Activated CD4-positive, alpha-beta T cell treated with anti-CD3 and anti-CD28 coated beads, Interleukin-2, amount 50 U/mL, for 4 hours (primary cell): ENCODE measurements at places on chromosomes 5 and 9.
A peak's percentile ranks its signal among the peaks of the same experiment; 100 is the strongest.

DNA sequence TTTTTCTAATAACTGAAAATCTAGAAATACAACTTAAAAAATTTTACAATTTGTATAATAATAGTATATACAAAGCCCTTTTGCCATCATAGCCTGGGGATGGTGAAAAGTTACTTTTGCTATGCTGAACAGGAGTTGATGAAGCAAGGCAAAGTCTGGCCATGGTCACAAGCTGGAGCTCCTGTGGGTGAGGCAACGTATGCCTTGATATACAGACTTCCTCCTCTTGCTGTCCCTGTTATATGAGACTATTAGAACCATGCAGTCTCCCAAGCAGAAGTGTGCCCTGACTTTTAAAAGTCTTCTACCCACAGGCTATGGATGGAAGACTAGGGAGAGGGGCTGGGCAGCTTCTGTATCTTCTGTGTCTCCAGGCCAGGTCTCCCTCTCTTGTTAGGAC lies 15.7 kb downstream of the FAM151B start:
- DNase-seq: no peak

GRCh38 chr5:177354256-177354655 lies 2.8 kb upstream of the LMAN2 start:
- no peak for DNase-seq

GRCh38 chr9:75889577-75889976 lies 896 bp upstream of the PCSK5 start:
- DNase-seq: no peak

DNA sequence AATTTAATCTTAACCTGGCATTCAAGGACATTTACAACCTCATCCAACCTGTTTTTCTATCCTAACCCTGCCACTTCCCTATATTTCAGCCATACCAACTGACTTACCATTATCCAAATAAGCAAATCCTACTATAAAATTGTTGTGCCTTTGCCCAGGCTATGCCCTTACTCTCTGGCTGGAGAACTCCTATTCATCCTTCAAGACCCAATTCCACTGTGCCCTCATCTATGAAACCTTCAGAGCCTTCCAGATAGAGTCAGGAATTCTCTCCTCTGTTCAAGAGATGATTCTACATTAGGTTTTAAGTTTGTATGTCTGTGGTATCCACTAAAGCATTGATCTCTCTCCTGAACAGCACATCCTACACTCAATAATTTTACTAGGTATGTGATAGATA lies 46.3 kb upstream of the MSX2 start:
- no peak for DNase-seq

GRCh38 chr5:134568761-134569695 lies 43.6 kb downstream of the JADE2 start:
- DNase-seq: no peak

- DNase-seq: no peak
Observed at GRCh38 chr9:122197882-122198281, 30.9 kb downstream of the LHX6 start.

- no peak for DNase-seq
Observed at GRCh38 chr9:132773764-132774339, 103.6 kb downstream of the GTF3C4 start.

DNA sequence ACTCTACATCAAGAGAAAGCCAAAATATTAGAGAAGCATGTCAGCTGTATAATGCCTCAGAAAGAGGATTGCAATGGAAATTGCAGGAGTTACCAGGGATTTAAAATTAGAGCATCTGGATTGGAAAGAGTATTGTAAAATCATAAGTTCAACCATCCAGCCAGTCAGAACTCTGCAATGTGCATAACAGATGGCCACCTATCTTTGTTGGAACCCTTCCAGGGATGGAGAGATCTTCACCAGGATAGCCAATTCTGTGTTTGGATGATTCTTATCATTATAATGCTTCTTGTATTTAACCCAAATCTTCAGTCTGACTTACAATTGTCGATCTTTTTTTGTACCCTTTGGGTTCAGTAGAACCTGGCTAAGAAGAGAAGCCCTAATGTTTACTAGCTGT lies 164.4 kb downstream of the TLR4 start:
- no peak for DNase-seq

GRCh38 chr5:38650946-38651345 lies 94.5 kb upstream of the LIFR start:
- no peak for DNase-seq

DNA sequence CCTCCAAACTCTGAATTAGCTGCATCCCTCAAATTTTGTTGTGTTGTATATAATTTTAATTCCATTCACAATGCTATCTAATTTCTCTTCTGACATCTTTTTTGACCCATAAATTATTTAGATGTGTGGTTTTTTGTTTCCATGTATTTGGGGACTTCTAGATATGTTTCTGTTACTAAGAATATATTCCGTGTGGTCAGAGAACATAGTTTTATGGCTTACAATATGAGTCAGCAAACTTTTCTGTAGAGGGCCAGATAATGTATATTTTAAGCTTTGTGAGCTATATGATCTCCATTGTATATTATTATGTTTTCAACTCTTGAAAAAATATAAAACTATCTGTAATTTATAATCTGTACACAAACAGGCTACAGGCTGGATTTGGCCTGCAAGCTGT lies 33.4 kb downstream of the MVB12B start:
- DNase-seq: no peak

DNA sequence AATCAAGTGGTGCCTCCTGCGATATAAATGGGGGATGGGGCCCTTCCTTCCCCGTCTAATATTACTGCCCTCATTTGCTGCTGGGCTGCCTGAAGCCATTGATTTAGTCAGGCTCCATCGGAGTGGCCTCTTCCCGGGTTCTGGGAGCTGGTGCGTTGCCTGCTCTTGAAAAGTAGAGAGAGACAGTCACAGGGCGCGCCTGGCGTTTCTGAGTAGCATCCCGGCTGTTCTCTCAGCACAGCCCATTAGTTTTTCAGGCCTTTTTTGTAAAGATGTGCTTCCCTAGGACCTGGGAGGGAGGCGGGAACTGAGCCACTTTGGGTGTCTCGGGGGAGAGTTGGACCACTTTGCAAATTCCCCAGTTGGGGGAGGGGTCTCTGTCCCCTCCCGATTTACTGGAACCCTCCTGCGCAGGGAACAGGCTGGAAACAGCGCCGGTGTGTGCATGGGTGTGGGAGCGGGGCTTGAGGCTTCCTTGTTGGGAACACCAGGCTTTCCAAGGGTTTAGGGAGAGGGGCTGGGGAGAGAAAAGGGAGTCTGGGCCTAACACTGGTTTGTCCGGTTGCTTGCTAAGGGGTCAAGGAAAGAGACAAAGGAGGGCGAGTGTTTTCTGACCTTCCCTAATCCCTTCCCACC lies 4.7 kb downstream of the PRDM6 start:
- no peak for DNase-seq

- DNase-seq: no peak
Observed at GRCh38 chr9:70255486-70255885, 3.3 kb upstream of the SMC5 start.

GRCh38 chr9:93682155-93682968 lies 106.0 kb downstream of the PHF2 start:
- DNase-seq: peak; percentile 49

GRCh38 chr5:10875201-10875768 lies 114.3 kb upstream of the DAP start:
- DNase-seq: no peak

DNA sequence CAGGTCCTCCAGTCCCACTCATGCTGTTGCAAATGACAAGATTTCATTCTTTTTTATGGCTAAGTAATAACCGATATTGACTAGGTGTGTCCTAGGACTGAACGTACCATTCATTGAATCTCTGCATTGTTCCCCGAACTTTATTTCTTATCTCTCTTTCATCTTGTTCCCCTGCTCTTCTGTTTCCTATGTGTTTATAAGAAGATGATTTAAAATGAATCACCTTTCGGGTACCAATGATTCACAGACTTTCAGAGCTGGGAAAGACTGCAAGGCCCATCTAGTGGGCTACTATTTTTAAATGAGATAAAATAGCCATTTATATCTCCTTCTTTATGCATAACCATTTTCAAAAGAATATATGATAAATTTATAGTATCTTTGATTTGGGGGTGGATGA lies 133.0 kb downstream of the CDH18 start:
- DNase-seq: no peak

DNA sequence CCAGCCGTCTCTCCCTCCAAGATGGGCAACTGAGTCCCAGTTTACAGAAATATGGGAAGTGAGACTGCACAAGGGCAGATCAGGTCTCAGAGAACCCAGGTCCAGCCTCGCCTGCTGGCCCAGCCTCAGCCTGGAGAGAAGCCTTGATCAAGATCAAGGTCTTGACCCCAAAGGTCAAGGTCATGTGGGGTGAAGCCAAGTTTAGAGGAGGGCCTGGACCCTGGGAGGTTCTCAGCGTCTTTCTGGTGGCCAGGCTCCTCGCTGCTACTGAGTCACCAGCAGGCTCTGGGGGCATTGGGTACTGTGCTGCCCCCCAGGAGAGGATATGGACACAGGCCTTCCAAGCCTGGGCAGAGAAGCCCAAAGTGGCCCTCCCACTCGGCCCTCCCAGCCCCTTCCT lies 8.8 kb downstream of the IPPK start:
- DNase-seq: no peak

DNA sequence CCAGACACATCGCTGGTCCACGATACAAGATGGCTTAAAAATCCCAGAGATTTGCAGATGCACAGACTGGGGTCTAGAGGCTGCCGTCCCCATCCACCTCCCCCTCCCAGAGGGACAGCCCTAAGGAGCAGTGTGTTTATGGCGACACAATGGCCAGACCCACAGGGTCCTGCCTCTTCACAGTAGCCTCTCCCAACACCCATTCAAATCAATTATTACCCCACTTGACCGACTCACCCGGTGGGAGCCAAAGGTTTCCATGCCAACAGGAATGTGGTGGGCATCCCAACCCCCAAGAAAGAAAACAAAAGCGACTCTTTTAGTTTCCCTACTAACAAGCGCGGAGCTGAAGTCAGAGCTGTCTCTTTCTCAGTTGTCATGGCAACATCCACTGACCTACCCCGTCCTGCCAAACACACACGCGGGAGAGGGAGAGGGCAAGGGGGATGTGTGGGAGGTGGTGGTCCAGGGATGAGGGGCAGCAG lies 209.0 kb downstream of the TTLL11 start:
- no peak for DNase-seq

- no peak for DNase-seq
Observed at GRCh38 chr9:110175275-110175968, 32.5 kb downstream of the C9orf152 start.

GRCh38 chr9:135220601-135221575 lies 133.4 kb downstream of the OLFM1 start:
- DNase-seq: no peak

DNA sequence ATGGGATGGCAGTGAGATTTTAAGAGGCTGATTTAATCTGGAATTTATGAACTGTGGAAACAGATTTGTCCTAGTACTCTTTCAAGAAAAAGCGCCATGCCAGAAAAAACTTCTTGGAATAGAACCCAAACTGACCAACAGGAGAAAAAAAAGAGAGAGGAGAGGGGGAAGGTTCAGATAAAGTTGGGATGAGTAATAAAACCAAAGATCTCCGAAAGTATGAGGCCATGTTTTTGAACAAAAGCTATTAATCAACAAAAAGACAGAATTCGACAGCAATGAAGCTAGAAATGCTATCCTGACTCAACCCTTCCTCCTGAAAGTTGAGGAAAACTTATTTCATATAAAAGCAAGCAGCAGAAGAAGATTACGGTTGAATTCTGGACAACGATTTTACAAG lies 135.5 kb downstream of the CEMIP2 start:
- no peak for DNase-seq

GRCh38 chr5:147711019-147711418 lies 71.5 kb downstream of the JAKMIP2 start:
- DNase-seq: no peak

GRCh38 chr5:139646111-139646510 lies 2.0 kb upstream of the CXXC5 start:
- DNase-seq: no peak

DNA sequence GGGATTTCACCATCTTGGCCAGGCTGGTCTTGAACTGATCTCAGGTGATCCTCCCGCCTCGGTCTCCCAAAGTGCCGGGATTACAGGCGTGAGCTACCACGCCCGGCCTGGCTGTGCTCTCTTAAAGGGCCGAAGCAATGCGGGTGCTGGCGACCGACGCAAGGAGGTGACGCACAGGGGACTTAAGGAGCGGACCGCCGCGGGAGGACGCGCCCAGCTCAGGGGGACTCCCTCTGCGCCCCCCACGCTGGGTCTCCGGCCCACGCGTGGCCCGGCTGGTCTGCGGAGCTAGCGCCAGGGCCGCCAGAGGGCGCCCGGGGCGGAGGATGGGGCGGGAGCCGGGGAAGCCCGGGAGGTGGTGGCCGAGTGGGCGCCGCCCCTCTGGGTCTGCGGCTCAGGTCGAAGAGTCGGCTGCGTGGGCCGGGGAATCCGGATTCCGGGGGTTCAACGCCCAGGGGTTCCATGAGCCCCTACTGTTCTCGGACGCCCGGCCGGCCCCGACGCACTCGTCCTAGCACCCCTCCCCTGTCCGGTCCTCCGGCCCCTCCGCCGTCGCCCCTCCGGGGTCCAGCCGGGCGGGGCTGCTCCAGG lies 502 bp upstream of the CERCAM start:
- DNase-seq: peak; percentile 50

- DNase-seq: no peak
Observed at GRCh38 chr5:168132241-168132641, 159.2 kb upstream of the WWC1 start.

- DNase-seq: no peak
Observed at GRCh38 chr9:650362-650761, 191.1 kb upstream of the DMRT1 start.

DNA sequence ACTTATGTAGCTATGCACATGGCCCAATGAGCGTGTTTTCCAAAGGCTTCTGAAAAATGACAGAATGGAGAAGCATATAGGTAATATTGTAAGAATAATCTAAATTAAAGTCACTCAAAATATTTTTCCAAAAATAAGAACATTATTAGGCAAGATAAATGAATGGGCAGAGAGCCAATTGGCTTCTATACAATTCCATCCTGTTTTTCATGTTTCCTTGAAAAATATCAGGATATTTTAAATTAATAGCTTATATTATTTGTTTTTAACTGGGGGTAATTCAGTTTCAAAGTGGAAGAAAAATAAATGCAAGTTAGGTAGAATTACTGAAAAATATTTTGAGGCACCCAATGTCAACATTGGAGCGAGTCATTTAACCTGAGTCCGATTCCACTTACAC lies 183.5 kb downstream of the PLK2 start:
- no peak for DNase-seq

DNA sequence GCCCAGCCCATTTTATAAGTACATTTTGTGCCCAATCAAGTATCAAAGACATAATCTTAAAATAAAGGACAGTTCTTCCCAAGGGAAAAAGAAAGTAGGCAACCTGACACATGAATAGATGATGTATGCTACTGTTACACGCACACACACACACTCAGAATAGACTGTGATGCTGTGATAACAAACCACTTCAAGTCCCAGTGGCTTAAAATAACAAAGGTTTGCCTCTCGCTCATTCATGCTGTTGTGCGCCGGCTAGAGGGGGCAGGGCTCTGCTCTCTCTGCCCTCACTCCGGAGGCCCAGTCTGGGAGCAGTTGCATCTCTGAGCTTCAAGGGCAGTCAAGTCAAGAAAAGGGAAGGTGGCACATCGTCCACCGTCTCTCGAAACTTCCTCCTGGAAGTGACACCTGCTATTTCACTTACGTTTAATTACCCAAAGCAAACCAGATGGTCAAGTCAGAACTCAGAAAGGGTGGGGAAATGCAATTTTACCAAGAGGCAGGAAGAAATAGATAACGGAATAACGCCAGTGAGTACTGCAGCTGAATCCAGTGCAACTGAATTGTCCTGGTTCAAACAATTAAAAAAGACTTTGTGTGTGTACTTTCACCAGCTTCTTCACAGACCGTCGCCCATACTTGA lies 43.3 kb downstream of the ANKRD33B start:
- DNase-seq: no peak

- DNase-seq: no peak
Observed at GRCh38 chr5:123776761-123777160, 264.8 kb downstream of the CSNK1G3 start.

- no peak for DNase-seq
Observed at GRCh38 chr5:41878173-41878572, 7.9 kb upstream of the OXCT1 start.
